EL (cell line): ENCODE measurements at places on chromosomes 4 and X.

- DNase-seq: no peak
These were observed 16.9 kb upstream of the PAGE4 start for GRCh38 chrX:49812177-49812576.

DNA sequence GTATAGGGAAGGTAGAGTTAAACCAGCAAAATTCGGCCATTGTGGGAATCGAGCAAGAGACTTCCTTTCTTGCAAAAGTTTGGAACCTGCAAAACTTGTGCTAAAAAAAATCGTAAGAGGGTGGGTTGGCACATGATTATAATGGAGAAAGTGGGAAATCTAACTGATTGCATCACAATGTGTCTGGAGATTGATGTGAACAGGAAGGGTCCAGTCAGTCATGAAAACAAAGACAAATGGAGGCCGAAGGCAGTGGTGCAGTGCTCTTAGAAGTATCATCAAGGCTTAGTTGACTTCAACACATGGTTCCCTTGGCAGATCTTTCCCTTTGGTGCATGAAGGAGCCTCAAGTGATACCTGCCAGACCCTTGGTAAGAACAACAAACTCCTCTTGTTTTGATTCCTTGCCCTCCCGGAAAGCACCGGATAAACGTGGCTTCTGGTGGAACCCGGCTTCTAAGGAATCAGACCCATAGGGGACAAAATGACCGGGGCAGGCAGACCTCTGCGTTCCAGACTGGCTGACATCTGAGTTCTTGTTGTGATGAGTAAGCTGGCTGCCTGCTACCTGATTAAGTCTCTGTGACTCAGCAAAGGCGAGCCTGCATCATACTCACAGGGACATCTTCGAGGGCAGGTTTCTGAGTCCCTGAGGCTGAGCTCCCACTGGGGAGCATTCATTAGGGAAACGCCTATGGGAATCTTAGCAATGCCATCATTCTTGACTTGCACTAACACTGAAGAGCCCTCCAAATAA is 87.7 kb upstream of the MAP3K15 start:
- peak; percentile 74 for DNase-seq

DNA sequence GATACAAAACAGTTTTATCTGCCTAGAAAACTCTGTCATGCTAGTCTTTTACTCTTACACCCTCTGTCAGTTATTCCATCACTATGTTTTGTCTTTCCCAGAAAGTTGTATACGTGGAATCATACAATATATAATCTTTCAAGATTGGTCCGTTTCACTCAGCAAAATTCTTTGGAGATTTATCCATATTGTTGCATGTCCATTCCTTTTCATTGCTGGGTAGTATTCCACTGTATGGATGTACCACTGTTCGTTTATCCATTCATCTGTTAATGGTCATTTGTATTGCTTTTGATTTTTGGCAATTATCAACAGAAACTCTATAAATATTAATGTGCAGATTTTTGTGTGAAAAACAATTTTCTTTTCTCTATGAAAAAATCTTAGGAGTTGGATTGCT is 63.1 kb downstream of the GLUD2 start:
- DNase-seq: no peak

- DNase-seq: no peak
These were observed 176.4 kb upstream of the GYPA start for GRCh38 chr4:144316869-144317268.

GRCh38 chrX:124917011-124917410 is 402.7 kb upstream of the TEX13C start:
- no peak for DNase-seq

GRCh38 chr4:107854356-107855022 is 29.8 kb downstream of the SGMS2 start:
- peak; percentile 30 for DNase-seq

DNA sequence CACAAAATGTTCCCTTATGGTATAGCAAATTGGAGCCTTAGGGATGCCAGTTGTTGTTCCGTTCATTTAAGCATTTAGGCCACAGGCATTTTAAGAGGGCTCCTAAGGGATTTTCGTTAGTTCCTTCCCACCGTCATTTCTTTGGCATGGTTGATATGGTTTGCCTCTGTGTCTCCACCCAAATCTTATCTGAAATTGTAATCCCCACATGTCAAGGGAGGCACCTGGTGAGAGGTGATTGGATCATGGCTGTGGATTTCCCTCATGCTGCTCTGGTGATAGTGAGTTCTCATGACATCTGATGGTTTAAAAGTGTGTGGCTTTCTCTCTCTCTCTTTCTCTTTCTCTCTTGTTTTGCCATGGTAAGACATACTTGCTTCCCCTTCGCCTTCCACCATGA is 104.1 kb downstream of the ASB9 start:
- no peak for DNase-seq

DNA sequence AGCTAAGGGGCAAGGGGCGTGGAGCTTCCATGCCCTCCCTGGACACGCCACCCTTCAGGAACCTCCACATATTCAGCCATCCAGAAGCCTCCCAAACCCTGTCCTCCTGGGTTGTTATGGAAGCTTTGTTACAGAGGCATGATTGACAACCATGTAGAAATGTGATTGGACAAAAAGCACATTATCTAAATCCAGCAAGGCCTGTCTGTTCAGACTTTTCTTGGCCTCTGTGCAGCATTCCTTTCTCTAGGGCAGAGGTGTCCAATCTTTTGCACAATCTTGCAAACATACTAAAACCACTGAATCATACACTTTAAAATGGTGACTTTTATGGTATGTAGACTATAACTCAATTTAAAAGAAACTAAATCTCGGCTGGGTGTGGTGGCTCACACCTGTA is 12.7 kb downstream of the STEEP1 start:
- peak; percentile 21 for DNase-seq

- DNase-seq: no peak
These were observed 74.0 kb upstream of the AFF2 start for GRCh38 chrX:148426467-148426866.

DNA sequence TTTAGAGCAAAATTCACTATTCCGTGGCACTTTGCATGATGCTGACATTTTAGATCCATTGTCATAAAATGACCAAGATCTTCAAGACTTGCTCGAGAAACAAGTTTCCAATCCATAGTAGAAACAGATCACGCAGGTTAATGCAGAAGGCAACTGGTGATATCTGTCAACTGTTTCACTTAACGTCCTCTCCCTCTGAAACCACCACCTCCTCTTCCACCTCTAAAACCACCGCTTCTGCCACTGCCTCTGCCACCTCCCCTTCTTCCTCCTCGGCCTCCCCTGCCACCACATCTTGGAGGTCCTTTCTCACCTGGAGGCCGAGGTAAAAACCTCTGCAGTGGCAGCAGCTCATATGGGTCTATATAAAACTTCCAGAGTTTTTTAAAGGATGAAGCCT is 84.6 kb upstream of the IRF2 start:
- DNase-seq: no peak

DNA sequence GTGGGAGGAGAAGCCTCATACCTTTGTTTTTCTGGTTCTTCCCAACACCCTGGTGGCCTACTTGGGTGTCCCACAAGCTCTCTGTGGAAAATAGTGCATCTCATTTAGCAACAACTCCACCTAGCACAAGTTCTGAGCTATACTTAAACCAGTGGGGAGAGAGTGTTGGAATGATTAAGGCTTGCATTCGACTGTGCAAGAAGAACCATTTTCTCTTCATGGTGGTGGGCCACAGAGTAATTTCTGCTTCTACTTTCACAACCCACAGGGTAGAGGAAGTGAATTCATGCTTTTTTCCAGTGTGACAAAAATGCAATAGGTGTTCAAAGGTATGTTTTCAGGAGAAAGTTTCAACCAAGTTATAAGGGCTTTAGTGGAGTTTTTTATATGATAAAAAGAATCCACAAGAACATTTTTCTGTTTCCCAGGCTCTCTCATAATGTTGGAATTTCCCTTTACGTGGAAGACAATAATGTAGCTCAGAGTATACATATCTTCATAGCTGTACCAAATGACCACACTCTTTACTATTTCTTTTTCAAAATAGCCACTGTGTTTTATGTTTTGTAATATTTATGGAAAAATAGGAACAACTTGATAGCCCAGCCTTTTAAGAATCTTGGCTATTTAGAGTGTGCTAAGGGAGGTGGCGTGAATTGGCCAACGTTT is 80.3 kb upstream of the HHIP start:
- DNase-seq: peak; percentile 48

- DNase-seq: peak; percentile 88
These were observed at the start of gene RAB33B for GRCh38 chr4:139454111-139455045. TSS of gene RAB33B (plus strand) at chr4:139454121. CDS start at chr4:139454196, 75 bp downstream.

DNA sequence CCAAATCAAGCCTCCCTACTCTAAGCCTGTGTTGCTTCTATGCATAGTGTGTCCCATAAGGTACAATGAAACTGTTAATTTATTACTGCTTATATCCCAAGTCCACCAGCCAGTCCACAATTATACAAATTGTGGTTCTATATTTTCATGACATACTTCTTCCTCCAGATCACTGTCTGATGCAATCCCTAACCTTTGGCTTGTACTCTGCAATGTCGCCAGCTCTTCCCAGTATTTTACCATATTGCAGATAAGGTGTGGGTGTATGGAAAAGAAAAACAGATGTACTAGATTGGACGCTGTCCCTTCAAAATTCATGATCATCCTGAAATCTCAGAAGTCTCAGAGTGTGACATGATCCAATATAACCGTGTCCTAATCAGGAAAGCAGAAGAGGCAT is 286.2 kb downstream of the GASK1B start:
- no peak for DNase-seq

DNA sequence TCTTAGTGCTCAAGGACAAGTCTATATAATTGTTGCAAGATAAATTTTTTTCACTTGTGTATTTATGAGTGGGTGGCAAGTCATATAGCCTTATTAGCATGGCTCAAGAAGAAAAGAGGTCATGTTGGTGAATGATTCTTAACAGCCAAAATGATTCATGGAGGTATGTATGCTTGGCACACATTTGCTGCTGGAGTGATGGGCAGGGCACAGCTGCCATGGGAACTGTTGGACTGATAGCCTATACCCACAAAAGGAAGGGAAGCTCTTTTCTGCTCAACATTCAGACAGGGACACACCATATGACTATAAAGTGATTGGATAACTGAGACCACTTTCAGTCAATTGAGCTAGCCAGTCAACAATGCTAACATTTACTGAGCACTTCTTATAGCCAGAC is 46.8 kb upstream of the PITX2 start:
- no peak for DNase-seq

GRCh38 chr4:304969-305680 is at the start of gene ZNF732:
TSS of gene ZNF732 (minus strand) at chr4:305474. CDS start at chr4:305310, 164 bp downstream.
- DNase-seq: no peak

- DNase-seq: no peak
These were observed 2.3 kb upstream of the SOWAHD start for GRCh38 chrX:119755981-119756533.

DNA sequence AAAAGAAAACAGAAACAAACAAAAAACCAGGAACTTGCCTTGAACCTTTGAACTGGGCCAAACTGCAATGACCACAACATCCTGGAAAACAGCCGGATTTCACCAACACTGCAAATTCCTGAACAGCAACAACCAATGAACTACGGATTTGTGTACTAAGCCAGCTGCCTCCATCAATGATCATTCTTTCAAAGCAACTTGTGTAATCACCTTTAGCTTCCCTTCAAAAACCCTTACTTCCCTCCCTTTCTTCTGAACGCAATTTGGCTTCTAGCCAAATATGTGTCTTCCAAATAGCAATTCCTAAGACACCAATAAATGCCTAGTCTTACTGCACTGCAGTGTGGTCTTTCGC is 98.5 kb upstream of the FAM47C start:
- DNase-seq: no peak

DNA sequence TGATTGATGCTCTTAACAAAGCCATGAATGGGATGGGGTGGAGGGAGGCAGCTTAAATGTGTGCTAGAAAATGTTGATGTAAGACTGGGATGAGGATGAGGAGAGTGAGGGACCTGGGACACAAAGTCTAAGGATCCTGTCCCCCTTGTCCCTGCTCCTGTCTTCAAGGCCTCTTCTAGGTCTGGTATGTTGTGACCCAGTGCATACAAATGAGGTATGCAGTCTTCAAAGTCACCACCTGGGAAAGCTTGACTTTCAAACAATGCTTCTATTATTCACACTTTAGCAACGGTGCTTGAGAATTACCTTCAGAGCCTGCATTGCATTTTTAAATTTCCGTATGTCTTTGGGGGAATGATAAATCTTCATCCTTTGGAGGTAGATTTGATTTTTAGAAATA is 88.4 kb upstream of the SLC34A2 start:
- no peak for DNase-seq

- DNase-seq: no peak
These were observed 36.4 kb upstream of the GPR174 start for GRCh38 chrX:79107891-79108718.

DNA sequence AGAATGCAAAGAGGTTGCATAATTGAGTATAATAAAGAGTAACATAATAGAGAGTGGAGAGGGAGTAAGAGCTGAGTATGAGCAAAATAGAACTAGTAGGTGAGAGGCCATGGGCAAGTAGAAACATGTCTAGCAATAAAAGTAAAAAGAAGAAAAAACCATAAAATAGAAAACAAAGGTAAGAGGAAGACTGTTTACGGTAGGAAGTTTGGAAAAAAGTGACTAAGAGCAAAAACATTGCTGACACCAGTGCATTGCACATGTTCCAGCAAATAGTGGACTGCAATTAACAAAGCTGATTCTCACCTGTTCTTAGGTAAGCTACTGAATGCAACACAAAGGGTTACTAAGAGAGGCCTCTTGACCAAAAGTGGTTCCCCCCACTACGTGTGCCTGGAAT is 202.9 kb downstream of the TEX13A start:
- DNase-seq: no peak

DNA sequence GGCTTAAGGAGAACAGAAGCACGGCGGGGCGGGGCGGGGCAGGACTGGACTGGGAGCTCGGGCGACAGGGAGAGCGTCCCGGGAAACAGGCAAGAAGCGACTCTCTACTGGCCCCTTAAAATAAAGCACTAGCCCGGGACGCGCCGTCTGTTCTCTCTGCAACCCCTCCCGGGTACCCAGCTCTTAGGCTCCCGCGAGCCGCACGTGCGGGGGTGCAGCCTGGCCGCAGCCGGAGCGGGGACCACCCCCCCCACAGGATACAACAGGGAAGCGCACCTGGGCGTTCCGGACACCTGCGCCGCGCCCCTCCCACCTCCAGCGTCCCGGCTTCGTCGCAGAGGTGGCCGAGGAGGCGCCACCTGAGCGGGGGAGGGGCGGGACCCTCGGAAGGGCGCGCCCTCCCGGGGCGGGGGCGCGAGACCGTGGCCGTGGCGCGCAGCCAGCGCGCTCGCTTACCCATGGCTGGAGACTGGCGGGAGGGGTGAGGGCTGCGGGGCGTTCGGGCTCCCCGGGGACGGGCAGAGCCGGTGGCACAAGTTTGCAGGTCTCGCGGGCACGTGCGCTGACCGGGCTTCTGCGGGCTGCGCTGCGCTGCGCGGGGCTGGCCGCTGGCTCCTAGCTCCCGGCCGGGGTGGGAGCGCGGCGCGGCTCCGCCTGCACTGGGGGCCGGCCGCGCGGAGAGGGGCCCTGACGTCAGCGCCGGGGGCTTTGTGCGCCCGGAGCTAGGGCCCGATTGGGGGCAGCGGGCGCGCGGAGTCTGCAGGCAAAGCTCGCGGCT is 91.5 kb downstream of the GEMIN8 start:
- peak; percentile 2 for DNase-seq

- no peak for DNase-seq
These were observed 7.5 kb upstream of the UVSSA start for GRCh38 chr4:1339489-1339888.

- no peak for DNase-seq
These were observed 82.6 kb downstream of the HADH start for GRCh38 chr4:108072300-108072699.

GRCh38 chr4:38128478-38129459 is 168.6 kb downstream of the PTTG2 start:
- peak; percentile 28 for DNase-seq
